SJCRH30 (cell line): ENCODE measurements at places on chromosomes 4 and X.

DNA sequence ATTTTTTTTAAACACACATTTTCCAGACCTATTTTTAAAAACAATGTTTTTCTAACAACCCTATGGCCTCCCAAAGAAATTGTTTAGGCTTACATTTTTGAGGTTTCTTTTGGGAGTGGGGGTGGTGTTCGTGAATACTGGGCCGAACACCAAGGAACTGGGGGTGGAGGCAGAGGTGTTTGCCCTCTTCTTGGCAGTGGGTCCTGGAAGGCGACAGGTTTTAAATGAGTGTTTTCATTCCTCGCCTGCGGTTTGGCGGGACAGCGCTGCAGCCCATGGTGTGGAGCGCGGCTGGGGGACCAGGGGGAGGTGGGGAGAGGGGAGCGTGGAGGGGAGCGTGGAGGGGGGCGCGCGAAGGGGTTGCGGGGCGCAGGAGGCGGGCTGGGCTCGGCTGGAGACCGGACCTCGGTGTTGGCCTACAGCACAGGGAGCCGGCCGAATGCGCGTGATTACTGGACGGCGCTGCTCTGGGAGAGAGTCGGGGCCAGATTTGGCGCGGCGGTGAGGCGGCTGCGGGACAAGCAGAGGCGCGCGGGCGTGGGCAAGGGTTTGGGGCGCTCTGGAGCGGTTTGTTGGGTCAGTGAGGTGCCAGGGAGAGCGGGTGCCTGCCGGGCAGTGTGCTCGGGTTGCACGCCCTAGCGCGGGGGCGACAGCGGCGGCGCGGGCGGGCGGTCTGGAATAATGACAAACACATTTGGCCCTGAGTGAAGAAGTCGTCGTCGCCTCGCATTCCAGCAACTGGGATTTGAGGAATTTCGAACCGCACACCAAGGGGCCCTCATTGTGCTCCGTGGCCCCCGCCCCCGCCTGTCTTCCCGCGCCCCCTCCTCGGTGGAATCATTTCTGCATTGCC is 764 bp downstream of the PDGFRA start:
- DNase-seq = no peak

- peak; percentile 26 for DNase-seq
These were observed 204.9 kb downstream of the SMARCA1 start for GRCh38 chrX:129318375-129318774.

DNA sequence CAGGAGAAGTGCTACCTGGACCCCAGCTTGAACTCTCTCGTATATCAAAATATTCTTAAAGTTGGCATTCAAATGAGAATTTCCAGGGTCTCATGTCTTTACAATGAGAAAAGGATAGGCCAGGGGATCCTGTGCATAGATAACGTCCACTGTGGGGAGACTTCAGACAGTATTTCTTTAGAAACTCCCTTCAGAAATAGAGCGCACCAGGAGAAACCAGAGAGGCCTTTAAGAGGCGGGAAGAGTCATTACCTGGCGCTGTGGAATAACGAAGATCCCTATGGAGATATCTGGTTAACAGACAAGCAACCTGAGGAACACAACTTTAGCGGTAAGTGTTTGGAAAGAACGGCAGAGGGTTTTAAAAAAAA is 600 bp downstream of the RADX start:
- no peak for DNase-seq

DNA sequence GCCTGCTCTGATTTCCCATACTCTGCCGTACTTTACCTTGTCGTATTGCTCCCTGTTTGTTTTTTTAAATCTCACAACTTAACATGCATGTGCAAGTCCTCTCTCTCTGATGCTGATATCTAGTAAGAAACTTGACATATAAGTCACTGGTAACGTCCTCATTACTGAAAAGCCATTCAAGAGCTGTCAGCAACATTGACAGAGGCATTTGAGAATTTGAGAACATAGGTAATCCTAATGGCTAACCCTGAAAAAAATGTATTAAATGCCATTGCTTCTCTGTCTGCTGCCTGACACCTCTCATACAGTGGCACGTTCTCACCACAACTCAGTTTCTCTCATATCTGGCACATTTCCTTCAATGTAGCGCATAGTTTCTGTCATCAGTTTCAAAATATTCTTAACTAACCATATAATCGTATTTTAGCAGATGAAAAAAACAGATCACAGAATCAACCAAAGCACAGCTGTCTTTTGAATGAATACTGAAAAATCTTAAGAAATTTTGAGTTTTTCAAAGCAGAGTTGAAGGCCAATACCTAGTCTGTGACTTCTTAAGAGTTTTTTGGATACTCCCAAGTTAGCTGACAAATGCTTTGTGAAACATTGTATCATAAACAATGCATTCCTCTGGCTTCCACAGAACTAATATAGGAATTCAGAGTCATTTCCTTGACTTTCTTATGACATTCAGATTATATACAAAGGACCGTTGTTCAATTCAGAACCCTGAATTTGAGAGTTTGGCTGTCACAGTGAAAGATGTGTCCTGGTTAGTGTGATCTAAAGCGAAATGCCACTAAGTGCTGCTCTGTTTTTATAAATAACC is 996.4 kb downstream of the C4orf33 start:
- DNase-seq = no peak

GRCh38 chr4:66465111-66465510 is 794.8 kb upstream of the EPHA5 start:
- DNase-seq = no peak

- DNase-seq = no peak
These were observed 296.9 kb downstream of the GRID2 start for GRCh38 chr4:92600638-92601037.

- no peak for DNase-seq
These were observed 491.7 kb downstream of the RAPGEF2 start for GRCh38 chr4:159594576-159594975.

DNA sequence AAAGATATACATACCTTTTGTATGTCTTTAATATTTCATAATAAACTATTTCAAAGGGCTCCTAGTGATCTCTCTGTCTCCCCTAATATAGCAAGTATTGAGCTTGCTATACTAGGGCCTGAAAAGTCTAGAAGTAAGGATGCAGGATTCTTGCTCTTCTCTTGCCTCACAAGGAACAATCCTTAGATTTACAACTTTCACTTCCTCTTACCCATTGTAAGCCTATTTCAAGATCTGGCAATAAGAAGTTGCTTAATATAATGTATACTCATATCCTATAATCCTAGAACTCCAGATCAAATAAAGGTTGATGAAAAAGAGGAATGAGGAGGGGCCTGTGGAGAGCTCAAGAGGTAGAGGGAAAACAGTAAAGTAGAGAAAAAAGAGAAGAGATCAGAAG is 40.8 kb upstream of the CHRDL1 start:
- no peak for DNase-seq

- no peak for DNase-seq
These were observed 132.9 kb downstream of the LDB2 start for GRCh38 chr4:16765546-16765945.

GRCh38 chr4:1207157-1207470 is 34.7 kb upstream of the SPON2 start:
- DNase-seq = no peak

DNA sequence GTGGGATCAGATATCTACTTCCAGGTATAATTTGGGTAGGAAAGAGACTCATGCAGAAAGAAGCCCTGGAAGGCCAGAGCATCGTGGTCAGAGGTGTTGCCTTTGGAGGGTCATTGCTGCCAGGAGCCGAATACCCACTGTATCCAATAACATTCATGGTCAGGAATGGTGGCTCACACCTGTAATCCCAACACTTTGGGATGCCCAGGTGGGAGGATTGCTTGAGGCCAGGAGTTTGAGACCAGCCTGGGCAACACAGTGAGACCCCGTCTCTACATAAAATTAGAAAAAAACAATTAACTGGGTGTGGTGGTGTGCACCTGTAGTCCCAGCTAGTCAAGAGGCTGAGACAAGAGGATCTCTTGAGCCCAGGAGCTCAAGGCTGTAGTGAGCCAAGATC is 10.9 kb upstream of the F11 start:
- DNase-seq = no peak

GRCh38 chr4:138032222-138032621 is 209.9 kb downstream of the SLC7A11 start:
- no peak for DNase-seq

GRCh38 chr4:83772685-83773084 is 236.8 kb downstream of the GPAT3 start:
- DNase-seq = no peak

DNA sequence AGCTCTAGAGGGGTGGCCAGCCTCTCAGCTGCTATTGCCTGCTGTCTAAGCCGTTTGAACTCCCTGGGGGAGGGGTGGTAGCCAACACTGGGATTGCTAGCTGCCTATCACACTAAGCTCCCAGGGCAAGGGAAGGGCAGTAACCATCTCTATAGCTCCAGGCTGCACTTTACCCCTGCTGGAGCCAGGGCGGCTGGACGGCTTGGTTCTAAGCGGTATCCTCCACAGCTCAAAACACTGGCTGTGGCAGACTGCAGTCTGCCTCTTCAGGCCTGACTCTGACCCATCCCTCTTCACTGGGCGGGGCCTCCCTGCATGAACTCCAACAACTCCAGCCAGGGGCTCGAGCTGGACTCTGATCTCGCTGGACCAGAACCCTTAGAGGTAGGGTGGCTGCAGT is 55.3 kb upstream of the GNRHR start:
- DNase-seq = peak; percentile 24

DNA sequence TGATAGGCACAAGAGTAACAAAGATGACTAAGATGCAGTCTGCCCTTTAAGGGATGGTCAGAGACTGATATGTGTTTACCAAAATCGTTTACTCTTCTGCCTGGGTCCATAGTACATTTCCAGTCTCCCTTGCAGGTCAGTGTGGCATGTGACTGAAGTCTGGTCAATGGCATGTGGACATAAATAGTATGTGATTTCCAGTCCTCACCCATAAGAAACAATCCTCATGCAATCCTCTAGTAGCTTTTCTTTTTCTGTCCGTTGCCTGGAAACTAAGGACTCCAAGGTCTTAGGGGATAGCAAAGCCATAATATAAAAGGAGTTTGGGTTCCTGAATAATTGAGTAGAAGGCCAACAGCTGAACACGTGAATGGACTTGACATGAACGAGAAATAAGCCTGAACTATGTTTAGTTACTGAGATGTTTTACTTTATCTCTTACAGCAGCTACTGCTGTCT is 1.1 kb downstream of the SLC9B2 start:
- peak; percentile 20 for DNase-seq
